ENCODE measurements at places on chromosomes 11 and 22.

DNA sequence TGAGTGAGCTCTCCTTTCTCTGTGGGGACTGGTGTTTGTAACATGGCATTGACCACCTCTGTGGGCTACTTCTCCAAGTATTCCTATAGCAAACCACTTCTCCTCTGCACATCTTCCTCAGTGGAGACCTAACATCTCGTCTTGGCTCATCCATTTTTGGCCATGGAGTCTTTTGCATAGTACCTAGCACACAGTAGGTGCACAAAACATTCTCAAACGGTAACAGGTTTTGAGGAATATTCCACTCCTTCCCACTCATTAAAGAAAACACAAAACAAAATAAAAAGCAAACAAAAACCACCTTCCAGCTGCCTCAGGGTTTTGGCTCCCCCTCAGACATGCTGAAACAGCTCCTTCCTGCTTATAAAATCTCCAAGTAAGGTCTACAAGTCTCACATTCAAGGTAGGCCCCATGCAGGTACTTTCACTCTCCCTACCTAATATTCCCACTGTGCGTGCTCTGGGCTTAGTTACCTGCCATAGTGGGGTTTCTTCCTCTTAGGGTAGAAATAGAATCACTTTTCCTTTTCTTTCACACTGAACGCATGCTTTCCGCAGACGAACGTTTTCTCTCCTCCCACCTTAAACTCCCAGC is 132.4 kb downstream of the RBFOX2 start:
- DNase-seq = no peak

GRCh38 chr22:46033256-46034200 is 56.6 kb upstream of the WNT7B start:
- DNase-seq = no peak

GRCh38 chr22:28973352-28973751 is 88.3 kb downstream of the C22orf31 start:
- no peak for DNase-seq

DNA sequence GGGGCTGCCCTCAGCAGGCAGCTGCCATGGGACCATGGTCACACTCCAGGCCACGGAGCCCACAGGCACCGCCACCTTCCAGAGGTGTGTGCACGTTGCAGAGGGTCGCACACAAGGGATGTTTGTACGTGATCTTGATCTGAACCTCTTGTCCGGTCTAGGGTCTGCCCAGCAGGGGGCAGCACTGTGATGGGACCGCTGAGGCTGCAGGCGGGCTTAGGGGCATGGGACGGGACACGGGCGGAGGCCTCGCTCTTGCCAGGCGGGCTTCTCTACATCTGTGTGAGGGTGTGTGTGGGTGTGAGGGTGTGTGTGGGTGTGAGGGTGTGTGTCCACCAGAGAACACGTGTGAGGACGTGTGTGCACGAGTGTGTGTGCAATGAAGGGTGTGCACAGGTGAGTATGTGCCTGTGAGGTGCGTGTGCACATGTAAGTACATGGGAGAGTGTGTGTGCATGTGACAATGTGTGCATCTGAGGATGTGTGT is 52.4 kb downstream of the CACNA1I start:
- no peak for DNase-seq

Data from NCI-H1092 (cell line).